ENCODE measurements at places on chromosomes 6 and 20. TPM values are rescaled to one million over a fixed set of nuclear protein-coding genes. Genes with fewer than 3 reads are reported as not detected.

- DNase-seq = no peak
Observed at GRCh38 chr6:88839280-88839679, 124.1 kb downstream of the RNGTT start.

- peak; percentile 55 for DNase-seq
Observed at GRCh38 chr6:56570413-56571359, 72.0 kb downstream of the DST start.

Gene OSTM1
- 25.9 TPM for total RNA-seq

- DNase-seq = no peak
Observed at GRCh38 chr6:160764847-160765246, 62.8 kb downstream of the PLG start.

Gene TP53TG5
- not detected for total RNA-seq

- peak; percentile 42 for DNase-seq
Observed at GRCh38 chr6:36333931-36334725, 2.6 kb downstream of the BNIP5 start.

DNA sequence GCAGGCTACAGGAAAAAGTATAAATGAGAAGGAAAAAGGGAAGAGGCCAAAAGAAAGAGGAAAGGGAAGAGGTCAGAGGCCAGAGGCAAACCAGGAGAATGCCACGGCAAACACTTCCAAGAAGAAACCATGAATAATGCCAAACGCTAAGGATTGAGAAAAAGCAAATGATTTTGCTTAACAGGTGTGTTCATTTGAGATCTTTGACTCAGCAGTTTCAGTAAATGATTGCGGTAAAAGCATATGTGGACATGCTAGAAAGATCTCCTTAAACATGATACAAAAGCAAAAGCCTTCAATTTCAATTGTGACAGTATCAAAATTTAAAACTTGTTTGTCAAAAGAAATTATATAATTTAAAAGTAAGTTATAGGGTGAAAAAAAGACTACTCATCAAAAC lies 70.6 kb downstream of the UBE3D start:
- DNase-seq = no peak

GRCh38 chr6:28136585-28137504 lies 4.8 kb upstream of the ZKSCAN8 start:
- DNase-seq = peak; percentile 98

Gene MYLK2
- not detected for total RNA-seq

Gene COL9A3
- total RNA-seq = not detected

GRCh38 chr6:151498327-151498726 lies 4.5 kb downstream of the CCDC170 start:
- peak; percentile 11 for DNase-seq

Gene OR2J3
- not detected for total RNA-seq

DNA sequence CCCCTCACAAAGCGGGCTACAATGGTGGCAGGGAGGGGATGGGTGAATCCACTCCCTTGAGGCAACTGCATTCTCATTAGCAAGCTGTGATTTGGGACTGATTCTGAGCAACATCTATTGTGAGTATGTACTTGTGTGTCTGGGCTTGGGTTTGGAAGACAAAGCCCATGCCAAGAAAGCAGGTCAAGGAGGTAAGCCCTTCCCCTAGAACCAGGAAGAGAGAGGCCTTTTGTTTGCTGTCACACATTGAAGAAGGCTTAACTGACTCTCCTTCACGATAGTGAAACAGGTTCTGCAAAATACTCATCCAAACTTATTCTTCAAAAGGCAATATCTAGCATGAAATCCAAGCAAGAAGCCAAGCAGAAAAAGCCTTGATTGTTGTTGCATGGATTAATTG lies 403.1 kb upstream of the ID4 start:
- no peak for DNase-seq

DNA sequence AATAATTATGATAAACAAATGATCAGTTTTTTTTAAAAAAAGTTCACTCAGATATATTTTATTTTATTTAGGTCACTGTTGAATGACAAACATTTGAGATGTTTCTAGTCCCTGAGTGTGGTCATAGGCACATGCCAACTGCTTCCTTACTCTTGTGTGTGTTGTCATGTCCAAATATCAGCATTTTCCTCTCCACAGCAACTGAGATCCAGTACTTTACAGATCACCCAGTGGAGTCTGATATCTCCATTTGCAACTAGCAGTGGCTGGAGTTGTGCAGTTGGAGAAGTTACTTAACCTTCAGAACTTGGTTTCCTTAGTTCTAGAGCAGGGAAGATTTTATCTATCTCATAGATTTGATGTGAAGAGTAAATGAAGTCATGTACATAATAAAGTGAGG lies 101.3 kb downstream of the MYB start:
- no peak for DNase-seq

Gene TRIM15
- not detected for total RNA-seq

- DNase-seq = no peak
Observed at GRCh38 chr6:117564681-117565080, 37.6 kb downstream of the GOPC start.

Gene OR2H2
- total RNA-seq = not detected

Gene ZNF334
- total RNA-seq = 1.4 TPM

DNA sequence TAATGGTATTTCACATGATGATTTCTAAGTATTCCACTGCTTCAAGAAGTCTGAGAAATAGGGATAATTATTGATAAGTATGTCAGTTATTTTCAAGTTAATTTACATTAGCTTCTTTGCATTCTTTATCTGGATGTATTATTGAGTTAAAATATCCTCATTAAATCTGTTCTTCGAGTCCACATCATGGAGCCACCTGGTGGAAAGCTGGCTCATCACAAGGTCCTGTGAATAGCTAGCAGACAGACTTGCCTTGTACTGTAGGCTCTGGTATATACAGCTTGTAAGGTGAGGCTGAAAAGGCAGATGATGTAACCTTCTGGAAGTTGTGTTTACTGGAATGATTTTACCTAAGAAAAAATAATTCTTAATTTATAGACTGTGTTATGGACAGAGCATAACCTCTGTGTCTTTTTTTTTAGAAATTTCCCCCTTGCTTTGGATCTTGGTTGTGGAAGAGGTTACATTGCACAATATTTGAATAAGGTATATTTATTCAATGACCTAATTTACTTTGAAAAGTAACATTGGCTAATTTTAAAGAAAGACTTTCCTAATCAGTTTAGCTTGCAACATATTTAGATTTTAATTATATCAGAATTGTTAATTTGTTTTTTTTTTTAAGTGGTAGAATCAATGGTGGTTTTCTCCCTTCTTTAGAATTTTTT lies 3.5 kb downstream of the NDUFAF5 start:
- peak; percentile 74 for DNase-seq

DNA sequence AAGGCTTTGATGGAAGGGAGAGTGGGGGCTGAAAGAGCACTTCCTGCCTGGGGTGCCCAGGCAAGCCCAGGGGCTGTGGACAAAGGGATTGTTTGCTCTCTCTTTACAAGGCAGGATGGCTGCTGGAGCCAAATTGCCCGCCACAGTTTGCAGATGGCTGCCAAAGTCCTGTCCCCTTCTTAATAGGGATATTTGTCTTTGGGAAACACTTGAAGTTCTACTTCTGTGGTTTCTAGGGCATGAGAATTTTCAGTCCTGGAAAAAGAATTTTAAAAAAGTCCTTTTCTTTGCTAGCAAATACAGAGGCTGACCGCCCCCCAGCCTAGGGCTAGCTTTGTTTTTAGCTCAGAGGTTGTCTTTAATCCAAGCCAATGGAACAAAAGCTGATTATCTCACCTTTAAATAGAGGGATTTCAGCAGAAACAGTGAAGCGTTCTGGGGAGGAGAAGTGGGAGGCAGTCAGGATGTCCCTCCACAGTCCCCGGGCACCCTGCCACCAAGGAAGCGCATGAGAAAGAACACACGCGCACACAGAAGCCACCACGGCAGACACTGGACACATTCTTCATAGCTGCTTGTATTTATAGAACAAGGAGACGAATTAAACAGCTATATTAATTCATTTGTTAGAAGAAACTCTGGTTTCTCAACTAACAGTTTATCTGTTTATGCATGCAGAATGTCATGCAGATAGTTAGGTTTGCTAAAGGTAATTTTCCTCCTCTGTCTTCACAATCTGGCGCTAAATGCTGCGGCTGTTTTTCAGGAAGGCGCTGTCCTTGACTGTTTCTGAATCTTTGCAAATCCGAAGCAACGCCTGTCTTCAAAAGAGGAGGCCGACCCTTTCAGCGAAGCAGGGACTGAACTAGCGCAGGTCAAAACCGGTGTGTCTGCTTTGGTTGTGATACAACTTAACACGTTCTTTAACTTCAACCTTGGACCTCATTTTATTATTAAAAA lies 736.9 kb downstream of the QKI start:
- no peak for DNase-seq

Gene EYA2
- total RNA-seq = not detected

- DNase-seq = peak; percentile 67
Observed at GRCh38 chr6:156976216-156977127, 199.3 kb downstream of the ARID1B start.

GRCh38 chr6:27617700-27618689 lies 145.1 kb upstream of the ZNF184 start:
- peak; percentile 64 for DNase-seq
